Astrocyte of the spinal cord (primary cell): ENCODE measurements at places on chromosomes 5 and 9.
A peak's percentile ranks its signal among the peaks of the same experiment; 100 is the strongest.

- DNase-seq = no peak
These were observed 195.9 kb upstream of the PPP1R26 start for GRCh38 chr9:135283671-135284070.

- DNase-seq = no peak
These were observed 19.9 kb downstream of the CDC26 start for GRCh38 chr9:113255438-113255837.

DNA sequence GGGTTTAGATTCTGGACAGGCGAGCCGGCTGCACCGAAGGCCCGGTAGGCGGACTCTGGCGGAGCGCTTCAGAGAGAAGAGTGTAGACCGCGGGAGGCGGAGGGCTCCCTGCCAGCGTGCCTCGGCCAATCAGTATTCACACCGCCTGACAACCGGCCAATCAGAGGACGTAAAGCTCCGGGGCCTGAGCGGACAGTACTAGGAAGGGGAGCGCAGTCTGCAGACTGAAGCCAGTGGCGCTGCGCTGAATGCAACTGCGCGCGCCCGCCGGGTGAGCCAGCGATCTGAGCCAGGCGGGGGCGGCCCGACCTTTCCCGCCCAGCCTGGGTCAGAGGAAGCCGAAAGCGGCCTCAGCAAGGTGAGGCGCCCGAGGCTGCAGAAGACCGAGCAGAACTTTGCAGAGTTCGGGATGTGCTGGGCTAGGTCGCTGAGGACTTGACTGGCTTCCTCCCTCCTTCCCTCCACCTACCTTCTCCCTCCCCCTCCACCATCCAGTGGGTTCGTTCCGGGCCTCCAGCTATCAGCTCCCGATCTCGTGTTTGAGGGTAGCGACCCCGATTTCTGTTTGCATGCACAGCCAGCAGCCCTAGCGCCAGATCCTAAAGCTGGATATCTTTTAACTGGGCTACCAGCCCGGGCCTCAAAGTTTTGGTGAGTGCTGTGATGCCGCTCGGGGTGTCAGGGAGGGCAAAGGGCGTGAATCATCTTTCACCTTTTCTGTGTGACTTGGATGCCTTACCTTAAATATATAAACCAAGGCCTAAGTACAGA, at the start of gene DMRT2:
Gene DMRT2, plus strand, starts transcription at position 233 of the 771 bp plus-strand sequence. CDS start 1,257 bp downstream, outside the sequence.
- peak; percentile 48 for DNase-seq

GRCh38 chr9:85909390-85909789, 31.6 kb upstream of the NAA35 start:
- DNase-seq = no peak

DNA sequence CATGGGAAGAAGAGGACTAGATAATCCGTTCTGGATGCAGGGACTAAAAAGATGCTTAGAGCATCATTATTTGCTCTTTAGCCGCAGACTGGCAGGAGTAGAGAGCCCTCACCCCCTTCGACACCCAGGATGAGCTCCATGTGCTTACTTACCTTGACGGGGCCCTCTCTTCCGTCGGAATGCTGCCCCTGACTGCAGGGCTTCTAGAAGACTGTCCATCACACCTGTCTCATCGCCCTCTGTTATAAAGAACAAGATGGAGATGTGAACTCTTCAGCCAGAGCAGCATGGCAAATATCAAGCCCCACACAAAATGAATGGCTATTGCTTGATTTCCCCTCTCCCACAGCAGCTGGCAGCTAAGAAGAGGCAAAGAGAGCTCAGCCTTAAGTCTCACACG, 35.1 kb downstream of the PCDHGC5 start:
- DNase-seq = no peak

GRCh38 chr5:111255169-111255568, 31.0 kb downstream of the CAMK4 start:
- DNase-seq = no peak

DNA sequence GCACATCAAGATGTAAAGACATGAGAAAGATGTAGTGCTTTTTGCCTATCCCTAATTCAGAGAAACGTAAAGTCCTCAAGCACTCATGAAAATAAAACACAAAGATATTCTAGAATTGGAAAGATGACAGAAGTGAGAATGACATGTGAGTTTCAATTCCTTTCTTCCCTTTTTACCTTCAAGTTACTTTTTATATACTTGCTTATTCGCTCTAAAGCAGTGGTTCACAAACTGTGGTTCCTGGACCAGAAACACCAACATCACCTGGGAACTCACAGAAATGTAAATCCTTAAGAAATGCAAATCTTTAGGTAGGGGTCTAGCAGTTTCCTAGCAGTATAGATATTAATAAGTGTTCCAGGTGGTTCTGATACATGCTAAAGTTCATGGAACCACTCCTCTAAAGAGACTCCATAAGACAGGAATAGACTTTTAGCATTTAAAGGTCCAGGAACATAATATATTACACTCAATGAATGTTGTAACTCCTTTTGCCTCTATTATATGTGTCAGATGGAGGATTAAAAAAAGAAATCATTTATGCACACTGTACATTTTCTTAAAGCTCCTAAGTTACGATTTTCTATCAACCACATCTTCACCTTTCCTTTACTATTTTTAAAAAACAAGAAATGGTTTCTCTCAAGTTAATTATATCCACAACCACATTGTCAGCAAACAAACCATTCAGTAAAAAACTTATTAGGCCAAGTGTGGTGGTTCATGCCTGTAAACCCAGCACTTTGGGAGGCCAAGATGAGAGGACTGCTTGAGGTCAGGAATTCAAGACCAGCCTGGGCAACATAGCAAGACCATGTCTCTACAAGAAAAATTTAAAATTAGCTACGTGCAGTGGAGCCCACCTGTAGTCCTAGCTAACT, 39.9 kb downstream of the ERP44 start:
- DNase-seq = no peak

DNA sequence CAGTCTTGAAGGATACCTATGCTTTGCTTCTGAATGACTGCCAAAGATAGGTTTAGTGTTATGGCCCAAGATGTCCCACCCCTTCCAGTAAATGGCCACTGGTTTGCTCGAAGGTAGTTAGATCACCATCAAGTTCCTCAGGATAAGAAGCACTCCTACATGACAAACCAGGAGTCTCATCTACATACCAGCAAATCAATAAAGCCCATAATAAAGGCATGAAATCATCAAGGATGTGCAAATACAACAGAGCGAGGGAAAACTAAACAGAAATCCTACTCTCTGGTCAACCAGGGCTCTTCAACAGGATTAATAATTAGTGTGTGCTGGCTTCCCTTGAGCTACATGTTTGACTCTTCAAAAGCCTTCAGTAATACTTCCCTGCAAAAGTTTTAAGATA, 141.0 kb downstream of the LHFPL2 start:
- DNase-seq = no peak

DNA sequence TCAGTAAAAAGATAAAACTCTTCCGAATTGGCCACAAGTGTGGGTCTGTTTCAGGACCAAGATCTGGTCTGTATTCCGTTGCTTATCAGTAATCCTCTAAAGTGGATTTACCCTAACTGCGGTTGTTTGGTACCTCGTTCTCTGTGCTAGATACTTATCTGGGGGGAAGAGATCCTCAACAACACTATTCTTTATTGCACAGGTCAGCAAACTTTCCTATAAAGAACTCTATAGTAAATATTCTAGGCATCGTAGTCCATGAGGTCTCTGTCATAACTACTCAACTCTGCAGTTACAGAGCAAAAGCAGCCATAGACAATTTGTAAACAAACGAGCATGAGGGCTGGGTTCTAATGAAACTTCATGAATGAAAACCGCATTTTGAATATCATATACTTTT, 335.8 kb upstream of the KIF2A start:
- no peak for DNase-seq

DNA sequence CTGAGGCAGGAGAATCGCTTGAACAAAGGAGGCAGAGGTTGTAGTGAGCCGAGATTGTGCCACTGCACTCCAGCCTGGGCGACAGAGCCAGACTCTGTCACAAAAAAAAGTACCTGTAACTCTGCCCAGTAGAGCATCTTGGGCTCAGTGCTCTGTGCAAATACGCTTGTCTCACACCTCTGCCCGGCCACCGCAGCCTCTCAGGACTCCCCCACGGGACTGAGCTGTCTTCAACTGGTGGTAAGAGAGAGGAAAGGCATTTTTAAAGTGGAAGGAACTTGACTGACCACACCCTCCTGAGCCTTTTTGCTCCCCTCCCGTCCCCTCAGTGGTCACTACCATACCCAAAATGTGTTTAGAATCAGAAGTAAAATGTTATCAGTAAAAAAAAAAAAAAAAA, 174.3 kb upstream of the PIK3R1 start:
- DNase-seq = no peak

- peak; percentile 84 for DNase-seq
These were observed 177.1 kb downstream of the CPLANE1 start for GRCh38 chr5:37071901-37072581.

DNA sequence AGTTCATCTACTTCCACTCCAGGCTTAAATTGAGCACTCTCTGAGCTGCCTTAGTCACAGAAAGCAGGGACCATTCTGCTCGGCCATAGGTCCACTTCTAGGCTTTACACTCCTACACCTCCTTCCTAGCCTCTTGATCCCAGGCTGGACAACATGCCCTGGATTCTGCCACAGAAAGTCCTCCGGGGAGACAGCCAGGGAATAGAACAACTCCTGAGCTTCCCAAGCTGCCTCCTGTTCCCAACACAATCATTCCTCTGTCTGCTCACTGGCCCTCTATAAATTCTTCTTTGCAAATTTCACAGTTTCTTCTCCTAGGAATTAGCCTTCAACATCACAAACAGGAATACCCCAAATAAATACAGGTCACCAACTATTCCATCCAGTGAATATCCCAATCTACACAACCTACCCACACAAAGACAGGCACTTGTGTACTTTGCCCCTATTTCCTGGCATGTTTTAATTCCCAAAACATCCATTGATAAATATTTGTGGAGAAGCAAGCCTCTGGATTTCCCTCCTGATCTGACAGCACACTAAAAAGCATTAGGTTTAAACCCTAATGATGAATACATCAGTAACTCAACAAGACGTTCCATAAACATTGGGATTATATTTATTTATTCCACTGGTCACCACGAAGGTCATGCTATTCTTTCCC, 125.5 kb downstream of the ENC1 start:
- DNase-seq = no peak

DNA sequence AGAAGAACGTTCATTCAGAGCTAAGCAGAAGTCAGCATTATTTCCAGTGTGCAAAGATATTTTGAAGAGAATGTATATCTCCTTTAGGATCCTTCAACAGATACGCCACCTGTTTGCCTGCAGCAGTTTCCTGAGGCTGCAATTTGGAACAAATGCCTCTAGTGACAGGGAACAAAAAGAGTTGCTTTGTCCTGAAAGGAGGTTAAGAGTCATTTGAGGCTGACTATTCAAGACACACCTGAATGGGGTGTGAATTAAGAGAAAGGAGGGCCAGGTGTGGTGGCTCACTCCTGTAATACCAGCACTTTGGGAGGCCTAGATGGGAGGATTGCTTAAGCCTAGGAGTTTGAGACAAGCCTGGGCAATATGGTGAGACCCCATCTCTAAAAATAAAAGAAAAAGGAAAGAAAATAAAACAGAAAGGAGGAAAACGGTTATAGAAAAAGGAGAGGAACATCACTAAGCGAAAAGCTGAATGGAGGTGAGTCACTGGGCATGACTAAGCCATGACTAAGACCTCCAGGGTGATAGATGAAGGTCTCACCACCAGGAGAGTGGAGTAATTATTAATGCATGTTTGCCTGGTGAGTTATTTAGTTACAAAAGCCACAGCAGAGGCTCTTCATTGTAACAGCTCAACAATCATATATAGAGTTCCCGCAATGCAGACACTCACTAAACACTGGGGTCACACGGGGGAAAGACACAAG, 255.2 kb upstream of the TNC start:
- DNase-seq = peak; percentile 97

DNA sequence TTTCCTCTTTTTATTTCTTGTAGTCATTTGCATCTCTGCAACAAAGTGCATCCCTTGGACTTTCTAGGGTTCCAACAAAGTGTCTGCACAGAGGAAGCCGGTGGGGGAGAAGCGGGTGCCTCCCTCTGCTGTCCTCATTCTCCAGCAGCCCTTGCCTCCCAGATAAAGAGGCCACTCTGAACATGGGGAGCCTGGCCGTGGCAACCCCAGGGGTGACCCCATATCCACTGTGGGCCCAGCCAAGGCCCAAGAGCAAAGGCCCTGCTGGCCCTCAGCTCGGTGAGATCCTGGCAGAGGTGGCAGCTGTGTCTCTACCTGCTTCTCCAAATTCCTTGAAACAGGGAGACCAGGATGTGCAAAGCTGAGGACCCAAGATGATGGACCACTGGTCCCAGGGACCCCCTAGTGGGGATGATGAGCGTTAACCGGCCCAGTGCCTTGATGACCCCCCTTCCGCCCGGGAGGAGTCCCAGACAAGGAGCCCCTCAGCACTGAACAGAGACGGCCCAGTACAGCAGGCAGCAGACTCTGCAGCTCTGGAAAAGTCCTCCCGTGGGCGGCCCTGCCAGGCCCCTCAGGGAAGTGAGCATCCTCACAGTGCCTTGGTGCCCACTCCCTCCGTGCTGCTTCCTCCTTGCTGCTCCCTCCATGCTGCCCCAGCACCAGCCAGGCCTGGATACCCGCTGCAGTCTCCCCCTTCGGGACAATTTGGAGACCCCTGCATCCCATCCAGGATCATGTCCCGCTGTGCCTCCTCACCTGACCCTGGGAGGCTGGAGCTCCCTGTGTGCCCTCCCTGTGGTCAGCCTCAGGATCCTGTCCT, 62.5 kb downstream of the MRPL36 start:
- no peak for DNase-seq

DNA sequence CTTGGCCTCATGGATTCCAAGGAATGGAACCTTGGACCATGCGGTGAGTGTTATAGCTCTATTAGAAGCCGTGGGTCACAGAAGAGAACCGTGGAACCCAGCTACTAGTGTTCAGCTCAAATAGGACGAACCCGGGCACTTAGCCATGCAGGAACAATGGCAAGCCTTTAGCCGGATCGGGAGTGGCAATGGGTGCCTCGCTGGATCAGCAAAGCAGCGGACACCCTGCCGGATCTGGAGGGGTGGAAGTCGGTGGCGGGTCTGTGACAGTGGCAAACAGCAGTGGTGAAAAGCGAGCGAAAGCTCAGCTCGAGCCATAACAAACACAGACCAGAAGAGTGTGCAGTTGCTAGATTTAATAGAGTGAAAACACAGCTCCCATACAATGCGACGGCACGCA, 2.4 kb upstream of the CDO1 start:
- no peak for DNase-seq

DNA sequence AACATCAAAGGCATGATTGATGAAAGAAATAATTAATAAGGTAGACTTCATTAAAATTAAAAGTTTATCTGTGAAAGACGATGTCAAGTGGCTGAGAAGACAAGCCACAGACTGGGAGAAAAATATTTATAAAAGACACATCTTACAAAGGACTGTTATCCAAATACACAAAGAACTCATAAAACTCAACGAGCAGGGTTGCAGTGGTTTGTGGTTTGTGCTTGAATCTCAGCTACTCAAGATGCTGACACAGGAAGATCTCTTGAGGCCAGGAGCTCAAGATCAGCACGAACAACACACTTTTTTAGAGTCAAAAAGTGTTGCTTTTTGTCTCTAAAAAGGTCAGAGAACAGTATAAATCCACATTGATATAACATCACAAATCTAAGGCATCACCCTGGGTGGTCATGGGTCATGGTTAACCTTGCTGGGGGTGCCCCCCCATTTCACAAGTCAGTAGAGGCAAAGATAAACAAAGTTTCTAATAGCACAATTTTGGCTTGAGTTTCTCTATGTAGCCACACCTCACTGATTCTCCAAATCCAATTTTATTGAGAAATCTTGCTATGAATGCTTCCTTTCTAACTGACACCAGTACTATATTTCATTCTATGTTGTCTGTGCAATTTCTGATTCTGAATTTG, 342.9 kb upstream of the RPS23 start:
- DNase-seq = peak; percentile 80

GRCh38 chr9:124363326-124364096, 51.7 kb downstream of the PSMB7 start:
- peak; percentile 85 for DNase-seq

GRCh38 chr5:149089796-149090195, 26.9 kb upstream of the SH3TC2 start:
- no peak for DNase-seq
